ENCODE measurements at places on chromosomes 2 and 18.

DNA sequence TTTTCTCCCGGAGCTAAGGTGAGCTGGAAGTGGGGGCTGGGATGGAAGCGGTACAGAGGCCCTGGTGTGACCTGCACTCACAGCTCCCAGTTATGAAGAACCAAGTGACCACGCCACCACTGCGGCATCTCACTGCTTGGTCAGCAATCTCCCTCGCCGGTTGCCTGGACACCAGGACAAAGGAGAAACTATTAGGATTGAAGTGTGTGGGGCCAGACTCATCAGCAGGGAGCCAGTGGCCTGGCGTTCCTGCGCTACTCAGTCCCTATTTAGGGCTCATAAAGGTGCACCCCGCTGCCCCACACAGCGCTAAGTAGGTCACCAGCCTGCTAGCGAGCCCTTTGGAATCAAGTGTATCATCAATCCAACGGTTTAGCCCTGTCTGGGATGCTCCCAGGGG lies 82.9 kb downstream of the ZCCHC2 start:
- no peak for DNase-seq

DNA sequence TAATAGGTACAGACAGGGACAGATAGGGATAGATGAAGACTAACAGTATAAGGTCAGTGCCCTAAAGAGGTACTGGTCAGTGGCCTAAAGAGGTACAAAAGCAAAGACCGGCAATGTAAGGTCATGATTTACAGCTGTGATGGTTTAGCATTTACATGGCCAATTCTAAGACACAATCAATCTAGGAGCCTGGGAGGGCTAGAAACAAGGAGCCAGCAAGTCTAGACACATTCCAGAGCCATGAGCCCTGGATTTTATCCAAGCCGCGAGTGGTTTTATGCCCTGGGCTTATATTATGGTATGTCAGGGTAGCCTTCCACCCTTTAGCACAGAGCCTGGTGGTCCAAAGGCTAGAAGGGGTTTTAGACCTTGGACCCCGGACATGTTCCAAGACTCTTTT lies 124.2 kb downstream of the CBLN2 start:
- DNase-seq, result no peak

GRCh38 chr2:134669731-134670669 lies 48.8 kb downstream of the TMEM163 start:
- DNase-seq, result no peak

DNA sequence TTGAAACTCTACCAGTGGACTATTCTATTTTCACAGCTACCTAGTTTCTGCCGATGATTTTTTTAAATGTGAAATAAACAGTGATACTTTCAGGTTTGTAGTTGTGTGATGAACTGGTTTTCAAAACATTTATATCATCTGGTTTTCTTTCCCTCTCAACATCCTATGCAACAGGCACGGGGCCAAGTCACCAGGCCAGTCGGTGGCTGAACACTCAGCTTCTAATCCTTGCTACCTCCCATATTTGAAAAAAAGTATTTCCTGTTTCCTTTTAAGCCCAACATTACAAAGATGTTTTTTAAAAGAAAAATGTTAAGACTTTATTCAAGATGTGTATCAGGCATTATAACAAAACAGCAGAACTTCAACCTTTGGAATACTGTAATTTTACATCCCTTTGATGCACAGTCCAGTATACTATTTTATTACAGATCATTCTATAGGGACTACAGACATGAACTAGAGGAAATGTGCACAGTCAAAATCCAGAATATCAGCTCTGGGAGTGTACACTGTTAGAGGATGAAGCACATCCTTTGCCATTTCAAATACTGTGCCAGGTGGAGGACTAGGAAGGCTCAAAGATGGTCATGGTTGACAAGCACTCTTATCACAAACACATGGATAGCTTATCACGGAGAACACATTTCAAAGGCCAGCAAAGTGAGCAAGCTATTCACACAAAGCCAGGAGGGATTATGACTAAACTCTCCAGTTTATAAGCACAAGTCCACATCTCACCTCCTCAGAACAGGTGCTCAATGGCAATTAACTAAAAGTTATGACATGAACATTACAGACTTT lies 14.6 kb downstream of the MRPL35 start:
- DNase-seq, result no peak

DNA sequence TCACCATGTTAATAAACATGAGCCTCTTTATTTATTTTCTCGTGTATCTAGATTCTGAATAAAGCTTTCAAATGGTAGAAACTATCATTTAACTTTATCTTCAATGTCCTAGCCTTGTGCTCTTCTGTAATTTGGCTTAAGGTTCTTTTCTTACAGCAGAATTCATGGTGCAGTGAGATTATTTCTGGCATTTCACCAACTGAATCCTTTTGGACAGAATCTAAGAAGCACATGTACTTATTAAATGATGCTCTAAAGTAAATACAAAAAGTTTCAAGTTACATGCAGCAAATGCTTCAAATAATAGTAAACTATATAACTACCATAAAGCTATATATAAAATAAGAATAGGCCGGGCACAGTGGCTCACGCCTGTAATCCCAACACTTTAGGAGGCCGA lies 65.9 kb downstream of the AP1S3 start:
- DNase-seq, result no peak

DNA sequence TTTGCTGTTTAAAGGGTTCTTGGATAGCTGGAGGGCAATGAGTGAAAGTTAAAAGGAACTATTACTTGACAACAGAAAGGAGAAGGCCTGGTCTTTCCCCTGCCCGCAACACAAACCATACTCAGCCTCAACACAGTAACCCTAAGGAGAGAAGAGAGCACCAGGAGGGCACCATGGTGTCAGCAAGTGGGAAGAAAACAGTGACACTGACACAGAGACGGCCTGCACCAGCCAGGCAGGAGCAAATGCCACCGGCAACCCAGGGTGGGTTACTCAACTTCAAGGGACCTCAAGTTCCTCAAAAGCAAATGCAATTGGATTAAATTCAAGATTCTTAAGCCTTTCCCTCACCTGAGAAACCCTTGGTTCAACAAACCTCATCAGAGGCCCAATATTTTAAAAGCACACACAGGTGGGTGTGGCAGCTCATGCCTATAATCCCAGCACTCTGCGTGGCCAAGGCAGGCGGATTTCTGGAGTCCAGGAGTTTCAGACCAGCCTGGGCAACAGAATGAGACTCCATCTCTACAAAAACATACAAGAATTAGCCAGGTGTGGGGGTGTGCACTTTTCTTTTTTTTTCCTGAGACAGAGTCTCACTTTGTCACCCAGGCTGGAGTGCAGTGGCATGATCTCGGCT lies 52.3 kb downstream of the TFCP2L1 start:
- DNase-seq, result no peak

GRCh38 chr2:8115456-8115855 lies 566.4 kb upstream of the ID2 start:
- no peak for DNase-seq

DNA sequence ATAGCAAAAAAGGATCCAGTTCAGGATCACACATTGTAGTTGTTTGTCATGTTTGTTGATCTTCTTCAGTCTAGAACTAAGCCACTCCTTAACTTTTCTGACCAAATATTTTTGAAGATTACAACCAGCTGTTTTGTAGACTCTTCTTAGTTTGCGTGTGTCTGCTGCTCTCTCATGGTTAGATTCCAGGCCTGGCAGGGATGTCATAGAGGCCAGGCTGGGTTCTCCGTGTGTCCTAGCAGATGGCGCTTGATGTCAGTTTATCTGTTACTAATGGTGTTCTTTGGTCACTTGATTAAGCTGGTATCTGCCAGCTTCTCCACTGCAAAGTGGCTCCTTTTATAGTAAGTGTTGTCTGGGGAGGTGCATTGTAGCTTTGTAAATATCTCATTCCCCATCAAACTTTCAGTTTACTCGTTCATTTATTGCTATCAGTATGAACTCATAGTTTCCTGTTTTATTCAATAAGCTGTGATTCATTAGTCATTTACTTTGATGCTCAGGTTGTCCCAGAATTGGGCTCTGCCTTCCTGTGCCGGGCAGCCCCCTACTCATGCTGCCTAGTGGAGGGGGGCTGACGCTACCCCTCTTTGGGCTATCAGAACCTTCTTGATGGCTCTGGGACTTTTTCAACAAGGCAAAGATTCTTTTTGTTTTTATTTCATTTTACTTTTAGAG lies 42.1 kb downstream of the GRHL1 start:
- DNase-seq, result no peak

GRCh38 chr18:61261870-61262269 lies 71.4 kb upstream of the CDH20 start:
- no peak for DNase-seq

DNA sequence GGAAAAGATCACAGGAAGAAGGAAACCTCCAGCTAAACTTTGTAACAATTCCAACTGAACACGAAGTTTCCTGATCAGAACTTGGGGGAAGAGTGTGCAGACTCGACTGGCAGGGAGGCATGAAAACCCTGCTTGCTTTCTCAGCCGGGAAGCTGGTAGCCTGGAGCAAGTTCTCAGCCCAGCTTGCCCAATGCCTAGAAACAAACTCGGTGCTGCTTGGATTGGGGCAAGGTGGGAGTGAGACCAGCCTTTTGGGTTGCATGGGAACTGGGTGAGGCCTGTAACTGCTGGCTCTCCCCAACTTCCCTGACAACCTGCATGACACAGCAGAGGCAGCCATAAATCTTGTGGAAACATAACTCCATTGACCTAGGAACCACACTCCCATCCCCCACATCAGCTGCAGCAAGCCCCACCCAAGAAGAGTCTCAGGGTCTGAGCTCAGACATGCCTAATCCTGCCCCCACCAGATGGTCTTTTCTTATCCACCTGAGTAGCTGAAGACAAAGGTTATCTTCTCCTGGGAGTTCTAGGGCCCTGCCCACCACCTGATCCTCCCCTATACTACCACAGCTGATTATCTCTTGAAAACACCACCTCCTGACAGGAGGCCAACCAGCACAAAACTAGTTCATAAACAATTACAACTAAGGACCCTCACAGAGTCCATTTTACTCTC lies 1859.7 kb upstream of the CELF4 start:
- DNase-seq, result no peak

DNA sequence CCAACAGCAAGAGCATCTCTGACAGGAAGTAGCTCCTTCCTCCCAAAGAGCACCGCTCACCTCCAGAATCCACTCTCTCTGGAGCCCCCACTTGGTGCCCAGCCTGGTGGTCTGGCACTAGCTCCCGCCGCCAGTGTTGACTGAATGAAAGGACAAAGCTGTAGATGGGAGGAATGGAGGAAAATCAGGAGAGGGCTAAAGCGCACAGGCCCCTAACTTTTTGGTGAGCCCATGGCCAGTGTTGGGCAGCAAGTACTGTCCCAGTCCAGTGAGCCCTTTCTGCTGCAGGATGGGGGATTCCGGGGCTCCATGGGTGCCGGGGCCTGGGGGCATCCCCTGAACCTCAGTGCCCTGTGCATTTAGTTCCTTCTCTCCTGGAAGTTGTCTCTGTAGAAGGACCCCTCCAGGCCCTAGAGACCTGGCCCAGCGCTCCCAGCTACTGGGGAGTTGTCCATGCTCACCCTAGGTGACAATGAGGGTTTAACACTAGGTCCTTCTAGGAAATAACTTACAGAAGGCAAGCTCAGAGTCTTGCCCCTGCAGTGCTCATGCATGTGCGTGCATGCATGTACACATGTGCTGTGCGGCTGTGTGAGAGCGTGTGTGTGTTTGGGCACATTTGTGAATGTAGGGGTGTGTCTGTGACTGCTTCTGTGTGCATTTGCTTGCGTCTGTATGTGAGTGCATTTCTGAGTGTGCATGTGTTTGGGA lies 33.6 kb downstream of the GLI2 start:
- no peak for DNase-seq

- no peak for DNase-seq
These were observed 79.4 kb upstream of the AGAP1 start for GRCh38 chr2:235414422-235414821.

GRCh38 chr2:54763636-54764291 lies 40.3 kb downstream of the EML6 start:
- DNase-seq, result no peak

GRCh38 chr2:126482582-126483464 lies 173.1 kb upstream of the GYPC start:
- DNase-seq, result no peak

GRCh38 chr2:207937823-207938222 lies 87.5 kb downstream of the PLEKHM3 start:
- DNase-seq, result no peak

DNA sequence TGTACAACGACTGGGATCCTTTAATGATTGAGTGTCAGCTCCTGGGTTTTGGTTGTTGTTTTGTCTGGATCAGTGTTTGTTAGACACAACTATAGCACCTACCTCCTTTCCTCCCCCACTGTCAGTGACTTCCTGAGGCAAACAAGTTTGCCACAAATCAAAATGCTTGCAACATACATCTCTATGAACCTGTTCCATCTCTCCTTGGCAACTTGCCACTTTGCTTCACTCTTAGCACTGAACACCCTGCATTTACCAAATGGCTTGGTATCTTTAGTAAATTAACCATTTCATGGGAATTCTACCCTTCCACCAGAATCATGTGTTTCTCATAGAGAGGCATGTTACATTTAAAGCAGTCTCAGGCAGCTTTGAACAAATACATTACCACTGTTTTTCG lies 301.1 kb upstream of the TANK start:
- no peak for DNase-seq

- no peak for DNase-seq
These were observed 31.0 kb upstream of the SPATS2L start for GRCh38 chr2:200275295-200276013.

- DNase-seq, result no peak
These were observed 28.6 kb downstream of the EPB41L3 start for GRCh38 chr18:5515011-5515784.

- no peak for DNase-seq
These were observed 70.8 kb downstream of the SPRED2 start for GRCh38 chr2:65361623-65362022.

GRCh38 chr18:57469884-57470283 lies 34.7 kb downstream of the ONECUT2 start:
- DNase-seq, result no peak

Data from renal cortex interstitium (tissue), 15 donors.